Activated naive CD4-positive, alpha-beta T cell treated with anti-CD3 and anti-CD28 coated beads for 36 hours (primary cell): ENCODE measurements at places on chromosomes 12 and 14.

DNA sequence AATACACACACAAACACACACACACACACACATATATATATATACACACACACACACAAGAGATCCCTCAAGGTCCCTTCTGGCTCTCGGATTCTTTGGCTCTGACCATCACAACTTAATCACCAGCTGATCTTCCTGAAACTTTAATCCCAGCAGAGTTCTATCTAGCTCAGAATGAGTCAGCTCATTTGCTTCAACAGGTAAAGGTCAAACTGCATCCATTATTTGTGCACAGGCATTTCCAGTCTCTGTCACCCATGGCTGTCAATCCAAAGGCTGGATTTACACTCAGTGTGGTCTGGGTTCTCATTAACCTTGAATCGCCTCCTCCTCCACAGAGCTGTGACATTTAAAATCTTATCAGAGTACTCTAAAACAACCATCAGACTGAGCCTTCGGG is 113.3 kb upstream of the TMPO start:
- DNase-seq = no peak

GRCh38 chr12:64145226-64145625 is 76.9 kb downstream of the KICS2 start:
- DNase-seq = no peak

DNA sequence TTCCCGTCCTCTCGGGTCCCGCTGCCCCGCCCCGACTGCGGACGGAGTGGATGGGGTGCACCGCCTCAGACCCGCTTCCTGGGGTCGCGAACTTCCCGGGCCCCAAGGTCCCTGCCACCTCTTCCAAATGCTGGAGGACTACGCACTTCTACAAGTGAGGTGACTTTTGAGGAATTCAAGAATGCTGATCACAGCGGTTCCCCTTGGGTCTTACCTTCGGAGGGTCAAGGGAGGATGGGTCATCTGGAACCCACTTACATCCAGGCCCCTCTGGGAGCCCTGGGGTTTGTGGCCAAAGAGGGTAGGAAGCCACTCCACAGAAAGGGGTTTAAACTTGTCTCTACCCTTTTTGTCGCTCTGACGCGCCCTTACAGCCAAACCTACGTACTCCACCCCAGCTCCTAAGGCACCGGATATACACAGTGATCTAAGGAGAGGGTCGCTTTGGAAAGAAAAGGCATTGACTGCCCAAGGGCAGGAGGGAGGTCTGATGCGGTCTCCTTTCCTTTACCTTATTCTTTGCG is 532 bp upstream of the PRKD1 start:
- DNase-seq = no peak

DNA sequence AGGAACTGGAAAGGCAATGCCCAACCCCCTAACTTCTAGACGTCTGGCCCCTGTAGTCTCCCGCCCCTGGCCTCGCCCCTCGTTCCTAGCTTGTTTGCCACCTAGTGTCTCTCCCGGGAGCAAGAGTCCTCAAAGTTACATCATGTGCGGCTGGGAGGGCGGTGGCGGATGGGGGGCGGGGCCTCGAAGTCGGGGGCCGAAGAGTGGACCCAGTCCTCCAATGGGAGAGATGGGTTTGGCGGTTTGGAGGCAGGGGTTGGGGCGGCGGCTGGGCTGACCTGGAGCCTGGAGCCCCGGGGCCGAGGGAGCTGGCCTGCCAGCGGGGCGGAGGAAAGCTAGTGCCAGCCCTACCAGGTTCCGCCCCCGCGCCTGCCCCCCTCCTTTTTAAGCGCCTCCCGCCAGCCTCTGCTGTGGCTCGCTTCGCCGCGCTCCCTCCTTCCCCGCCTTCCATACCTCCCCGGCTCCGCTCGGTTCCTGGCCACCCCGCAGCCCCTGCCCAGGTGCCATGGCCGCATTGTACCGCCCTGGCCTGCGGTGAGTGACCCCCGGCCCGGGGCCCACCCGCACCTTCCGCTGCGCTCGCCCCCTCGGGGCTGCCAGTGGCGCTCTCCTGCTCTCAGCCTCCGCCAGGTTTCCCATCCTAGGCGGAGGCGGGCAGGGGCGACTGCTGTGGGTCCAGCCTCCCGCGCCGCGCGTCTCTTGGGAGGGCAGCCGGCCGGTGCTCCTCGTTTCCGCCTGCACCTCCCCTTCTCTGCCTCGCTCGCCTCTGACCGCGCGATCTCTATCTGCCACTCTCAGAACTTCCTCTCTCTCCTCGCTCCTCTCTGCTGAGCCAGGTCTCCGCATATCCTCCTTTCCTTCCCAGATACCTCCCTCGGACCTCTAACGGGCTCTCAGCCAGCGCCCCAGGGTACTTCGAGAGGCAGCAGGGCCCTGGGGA is at the start of gene PCK2:
Gene PCK2 (plus strand): TSS at position 411 of the 940 bp plus-strand sequence. CDS start 95 bp downstream, at position 506.
- DNase-seq = peak; percentile 94

DNA sequence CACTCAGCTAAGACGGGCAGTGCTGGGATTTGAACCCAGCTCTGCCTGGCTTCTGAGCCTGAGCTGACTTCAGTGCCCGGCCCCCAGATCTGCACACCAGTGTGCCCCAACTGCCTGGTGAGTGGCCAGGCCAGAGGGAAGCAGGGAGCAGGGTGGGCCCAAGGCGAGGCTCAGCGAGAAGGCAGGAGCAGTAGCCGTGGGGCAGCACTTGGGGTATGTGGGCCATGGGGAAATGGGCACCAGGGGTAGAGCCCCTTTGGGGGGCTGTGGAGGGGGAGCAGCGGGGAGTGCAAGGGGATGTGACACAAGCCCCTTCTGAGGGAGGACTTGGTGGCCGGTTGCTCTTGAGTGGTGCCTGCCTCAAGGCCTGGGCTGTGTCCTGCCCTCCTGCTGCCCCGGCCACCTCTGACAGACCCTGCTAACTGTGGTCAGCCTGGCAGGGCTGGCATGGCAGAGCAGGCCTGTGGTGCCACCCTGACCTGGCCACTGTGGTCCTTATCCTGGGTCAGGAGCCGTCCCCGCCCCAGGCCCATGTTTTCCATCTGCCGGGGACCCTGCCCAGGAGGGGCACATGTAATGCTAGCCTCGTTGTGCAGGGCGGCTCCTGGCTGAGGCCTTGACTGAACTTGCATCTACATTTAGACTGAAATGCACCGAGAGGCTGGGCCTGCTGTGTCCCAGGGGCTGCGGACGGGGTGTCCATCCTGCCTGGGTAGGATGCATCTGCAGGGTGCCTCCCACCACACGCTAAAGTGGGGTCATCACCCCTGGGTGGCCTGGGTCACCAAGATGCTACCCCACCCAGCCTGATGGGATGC is 90.5 kb downstream of the KIF26A start:
- no peak for DNase-seq

GRCh38 chr12:19411234-19412204 is 27.8 kb upstream of the AEBP2 start:
- DNase-seq = no peak

GRCh38 chr12:84822525-84822924 is 90.1 kb downstream of the SLC6A15 start:
- no peak for DNase-seq

- DNase-seq = no peak
Measured at GRCh38 chr14:89108608-89109007, 284.2 kb downstream of the TTC8 start.

DNA sequence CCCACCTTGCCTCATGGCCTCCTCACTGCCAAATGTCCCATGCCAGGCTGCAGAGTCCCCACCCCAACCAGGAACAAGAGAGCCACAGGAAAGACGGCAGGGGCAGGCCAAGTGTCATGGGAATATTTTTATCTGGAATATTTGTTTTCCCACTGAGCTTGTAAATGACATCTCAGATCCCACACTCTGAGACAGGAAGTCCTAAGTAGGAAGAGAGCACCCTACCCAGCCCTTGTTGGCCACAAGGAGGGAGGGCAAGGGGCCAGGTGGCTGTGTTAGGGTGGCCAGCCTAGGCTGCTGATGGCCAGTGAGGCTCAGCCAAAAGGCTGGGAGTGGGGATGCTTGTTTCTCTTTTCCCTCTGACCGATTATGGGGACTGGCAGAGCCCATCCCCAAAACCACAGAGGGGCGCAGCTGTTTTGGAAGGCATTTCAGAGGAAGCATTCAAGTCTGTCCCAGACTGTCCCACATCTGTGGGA is 7.7 kb upstream of the MEG3 start:
- DNase-seq = no peak

DNA sequence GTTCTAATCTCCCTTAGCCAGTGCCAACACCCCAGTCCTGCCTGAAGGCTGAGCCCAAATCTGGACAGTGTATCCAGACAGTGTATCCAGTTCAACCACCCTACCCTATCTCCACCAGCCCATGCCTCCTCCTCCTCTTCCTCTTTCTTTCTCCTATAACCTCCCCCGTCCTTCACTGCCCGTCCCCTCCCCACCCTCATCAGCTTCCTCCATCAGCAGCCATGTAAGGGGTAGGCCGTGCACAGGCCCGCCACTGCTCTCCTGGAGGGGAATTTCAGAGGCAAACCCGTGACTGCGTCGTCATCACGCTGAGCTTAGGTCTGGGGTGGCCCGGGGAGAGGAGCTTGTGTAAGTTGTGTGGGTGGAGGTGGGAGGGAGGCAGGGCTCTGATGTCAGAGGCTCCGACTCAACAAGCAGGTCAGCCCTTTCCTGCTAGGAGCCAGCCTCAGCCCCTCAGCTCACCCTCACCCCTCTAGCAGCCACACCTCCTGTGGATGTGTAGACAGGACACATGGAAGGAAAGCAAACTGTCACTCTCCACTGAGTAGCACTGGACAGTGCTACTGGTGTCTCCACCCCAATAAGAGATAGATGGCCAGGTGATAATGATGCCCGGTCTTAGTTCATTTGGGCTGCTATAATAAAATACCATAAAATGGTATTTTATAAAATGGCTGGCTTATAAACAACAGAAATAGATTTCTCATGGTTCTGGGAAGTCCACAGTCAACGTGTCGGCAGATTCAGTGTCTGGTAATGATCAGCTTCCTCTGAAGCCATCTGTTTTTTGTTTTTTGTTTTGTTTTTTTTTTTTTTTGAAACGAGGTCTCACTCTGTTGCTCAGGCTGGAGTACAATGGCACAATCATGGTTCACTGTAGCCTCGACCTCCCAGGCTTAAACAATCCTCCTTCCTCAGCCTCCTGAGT is 50.5 kb downstream of the IRF2BPL start:
- peak; percentile 97 for DNase-seq

DNA sequence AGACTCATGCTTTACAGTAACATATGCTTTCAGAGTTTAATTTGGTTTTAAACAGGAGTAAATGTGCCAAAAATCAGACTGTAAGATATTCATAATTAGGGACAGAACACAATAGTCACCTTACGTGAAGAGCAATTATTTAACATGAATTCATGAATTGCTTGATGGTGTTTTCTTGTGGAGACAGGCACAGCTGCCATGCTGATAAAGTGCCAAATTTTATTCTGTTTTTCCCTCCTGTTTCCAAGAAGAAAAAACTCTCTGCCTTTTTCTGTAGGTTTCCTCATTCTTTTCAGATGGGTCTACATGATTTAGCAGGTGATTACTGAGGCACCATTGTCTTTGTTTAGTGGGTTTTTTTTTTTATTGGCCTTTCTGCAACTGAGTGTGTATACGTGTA is 80.1 kb downstream of the C12orf42 start:
- no peak for DNase-seq

DNA sequence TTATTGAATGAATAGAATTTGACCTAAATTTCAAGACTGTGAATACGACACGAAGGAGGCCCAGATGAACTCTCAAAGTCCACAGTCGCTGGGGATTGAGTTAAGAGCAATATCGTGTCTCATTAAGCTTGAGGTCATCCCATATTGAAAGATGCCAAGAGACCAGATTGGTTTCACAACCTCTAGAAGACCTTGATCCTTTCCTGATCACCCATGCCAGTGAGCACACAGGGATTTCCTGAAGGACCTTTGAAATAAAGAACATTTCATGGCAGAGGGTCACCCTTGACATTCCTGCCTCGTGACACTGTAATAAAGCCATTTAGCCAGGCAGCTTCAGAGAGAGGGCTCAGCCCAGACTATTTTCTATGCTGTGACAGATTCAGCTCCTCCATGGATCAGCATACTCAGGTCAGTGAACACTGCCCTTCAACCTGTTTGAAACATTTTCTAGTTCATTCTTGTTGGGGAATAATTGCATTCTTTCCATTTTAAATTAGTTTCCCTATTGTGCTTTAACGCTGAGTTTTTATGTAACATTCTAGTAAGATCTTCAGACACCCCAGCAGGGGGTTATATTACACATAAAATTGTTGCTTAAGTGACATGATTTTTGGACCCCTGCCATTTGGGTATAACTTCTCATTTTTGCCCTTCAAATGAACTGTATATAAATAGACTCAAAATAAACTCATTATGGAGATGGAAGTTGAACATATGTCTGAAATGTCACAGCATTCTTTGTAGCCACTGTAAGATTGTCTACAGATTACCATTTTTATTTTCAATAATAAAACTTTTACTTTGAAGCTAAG is 213.2 kb downstream of the C12orf50 start:
- DNase-seq = no peak

- peak; percentile 63 for DNase-seq
Measured at GRCh38 chr12:47270782-47271664, 191.3 kb upstream of the AMIGO2 start.

GRCh38 chr12:96578526-96579125 is 89.2 kb downstream of the CFAP54 start:
- no peak for DNase-seq

GRCh38 chr12:46265102-46265501 is 3.7 kb downstream of the SLC38A1 start:
- no peak for DNase-seq

DNA sequence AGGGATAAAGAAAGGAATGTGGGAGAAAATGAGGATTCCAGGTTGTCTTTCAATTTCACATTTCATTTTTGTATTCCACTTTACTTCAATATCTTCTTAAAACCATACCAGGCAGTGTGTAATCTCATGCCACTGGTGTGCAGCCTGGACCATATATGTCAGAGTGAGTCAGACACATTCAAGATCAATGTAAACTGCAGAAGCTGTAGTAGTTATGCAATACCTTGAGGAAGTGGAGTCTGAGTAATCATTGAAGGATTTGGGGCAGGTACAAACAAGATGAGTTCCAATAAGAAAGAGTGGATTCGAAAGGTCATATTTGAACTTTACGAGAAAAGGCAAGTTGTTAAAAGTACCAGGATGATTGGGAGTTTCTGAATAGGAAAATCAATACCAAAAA is 14.1 kb downstream of the PLCZ1 start:
- no peak for DNase-seq

GRCh38 chr12:62834971-62835547 is 99.9 kb downstream of the PPM1H start:
- DNase-seq = no peak

- no peak for DNase-seq
Measured at GRCh38 chr12:53160673-53161072, 19.8 kb upstream of the ZNF740 start.

- peak; percentile 42 for DNase-seq
Measured at GRCh38 chr14:73223049-73223448, 14.3 kb upstream of the PAPLN start.

DNA sequence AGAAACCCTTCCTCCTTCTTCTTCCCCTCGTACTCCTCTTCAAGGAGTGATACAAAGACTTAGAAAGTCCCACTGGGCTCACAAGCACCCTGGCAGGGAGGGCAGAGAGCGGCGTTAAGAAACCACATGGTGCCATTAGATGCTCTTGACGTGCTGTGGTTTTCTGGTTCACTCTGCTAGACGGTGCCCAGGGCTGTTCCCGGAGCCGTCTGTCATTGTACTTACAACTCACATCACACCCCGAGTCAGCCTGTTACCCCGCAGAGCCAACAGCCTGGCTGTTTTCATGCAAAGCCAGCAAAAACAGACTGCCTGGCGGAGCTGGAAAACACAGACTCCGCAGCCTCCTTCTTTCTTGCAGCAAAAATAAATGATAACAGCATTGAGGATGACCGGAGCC is 232.6 kb upstream of the TBX3 start:
- DNase-seq = no peak

GRCh38 chr12:57149245-57149900 is 2.0 kb upstream of the LRP1-AS start:
- no peak for DNase-seq
